Common myeloid progenitor, CD34-positive (primary cell): ENCODE measurements at places on chromosomes 2 and 18.

- no peak for DNase-seq
- H3K4me3 ChIP-seq: no peak overlapping the region
- H3K4me1 ChIP-seq: no peaks in the 10 kb centered on the region
- no peak overlapping the region for H3K27ac ChIP-seq
Observed at GRCh38 chr2:83017366-83018090, 1441.6 kb downstream of the SUCLG1 start.

DNA sequence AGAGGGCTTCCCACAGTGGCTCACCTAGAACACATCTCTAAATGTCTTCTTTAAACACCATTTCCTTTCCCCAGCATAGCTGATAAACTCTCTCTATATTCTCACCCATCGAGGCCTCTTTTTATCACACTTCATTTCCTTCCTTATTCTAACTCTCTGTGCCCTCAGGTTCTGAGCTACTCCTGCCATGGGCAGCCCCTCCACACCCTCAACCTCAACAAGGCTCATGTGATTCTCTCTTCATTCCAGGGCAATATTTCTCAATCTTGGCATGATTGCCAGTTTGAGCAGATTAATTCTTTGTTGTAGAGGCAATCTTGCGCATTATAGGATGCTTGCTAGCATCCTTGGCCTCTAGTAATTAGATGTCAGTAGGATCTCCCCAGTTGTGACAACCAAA lies 999.1 kb downstream of the TSN start:
- no peaks in the 10 kb centered on the region for H3K27me3 ChIP-seq
- no peak overlapping the region for H3K27ac ChIP-seq
- peak; percentile 48 for DNase-seq
- no peaks in the 10 kb centered on the region for H3K36me3 ChIP-seq

DNA sequence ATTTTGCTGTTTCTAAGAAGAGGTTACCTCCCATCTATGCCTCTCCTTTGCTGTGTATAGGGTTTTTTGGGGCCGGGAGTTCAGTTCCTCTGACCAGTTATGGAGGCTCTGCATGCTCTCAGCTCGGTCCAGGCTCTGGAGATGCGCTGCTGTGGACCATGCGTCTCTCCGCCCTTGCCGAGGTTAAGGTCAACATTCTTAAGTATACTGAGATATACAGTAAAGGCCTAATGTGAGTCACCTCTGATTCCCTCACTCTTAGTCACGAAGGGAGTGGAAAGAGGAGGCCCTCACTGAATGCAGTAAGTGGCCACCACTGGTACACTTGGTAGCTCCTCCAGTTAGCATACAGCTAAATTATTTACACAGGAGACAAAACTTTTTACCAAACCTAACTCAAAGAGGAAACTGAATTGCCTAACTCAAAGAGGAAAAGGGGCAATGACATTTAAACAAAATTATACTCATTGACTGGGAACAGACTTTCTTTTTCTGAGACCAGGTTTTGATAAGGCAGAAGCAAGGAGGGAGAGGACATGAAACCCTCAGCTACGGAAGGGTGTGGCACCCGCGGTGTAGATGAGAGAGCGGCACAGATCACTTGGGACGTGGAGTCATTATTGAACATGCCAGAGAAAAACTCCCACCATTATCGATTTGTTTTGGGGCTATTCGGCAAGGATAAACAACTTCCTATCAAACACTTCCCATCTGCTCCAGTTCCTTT lies 98.7 kb downstream of the COPS8 start:
- no peak overlapping the region for H3K4me3 ChIP-seq
- DNase-seq: no peak
- peaks cover 4% of the 10 kb centered on the region for H3K27me3 ChIP-seq
- H3K36me3 ChIP-seq: no peaks in the 10 kb centered on the region

DNA sequence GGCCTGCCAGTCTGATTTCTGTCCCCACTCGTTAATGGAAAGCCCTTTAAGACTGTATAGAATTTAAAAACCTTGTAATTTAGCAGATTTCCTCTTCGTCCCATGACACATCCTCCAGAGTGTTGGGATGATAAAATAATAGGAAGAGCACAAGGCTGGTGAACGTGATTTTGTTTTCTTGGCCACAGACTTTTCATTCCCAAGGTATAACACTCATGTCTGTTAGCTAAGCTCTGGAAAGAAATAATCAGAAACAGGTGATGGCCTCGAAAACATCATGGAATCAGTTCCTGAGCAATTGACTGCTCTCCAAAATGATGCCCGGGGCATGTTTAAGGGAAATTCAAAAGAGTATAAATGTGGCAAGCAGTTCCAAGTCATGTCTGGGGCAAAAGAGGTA lies 337.8 kb upstream of the TCF4 start:
- H3K36me3 ChIP-seq: no peaks in the 10 kb centered on the region
- no peak overlapping the region for H3K4me3 ChIP-seq
- H3K27ac ChIP-seq: no peak overlapping the region

- H3K4me3 ChIP-seq: no peak overlapping the region
- H3K36me3 ChIP-seq: peaks cover 3% of the 10 kb centered on the region
- no peak for DNase-seq
- H3K4me1 ChIP-seq: no peaks in the 10 kb centered on the region
Observed at GRCh38 chr2:148218326-148219075, 197.6 kb downstream of the MBD5 start.

- H3K4me1 ChIP-seq: no peaks in the 10 kb centered on the region
- H3K27me3 ChIP-seq: peaks cover 10% of the 10 kb centered on the region
- DNase-seq: no peak
- H3K4me3 ChIP-seq: no peak overlapping the region
Observed at GRCh38 chr2:204170411-204170810, 233.8 kb downstream of the ICOS start.

DNA sequence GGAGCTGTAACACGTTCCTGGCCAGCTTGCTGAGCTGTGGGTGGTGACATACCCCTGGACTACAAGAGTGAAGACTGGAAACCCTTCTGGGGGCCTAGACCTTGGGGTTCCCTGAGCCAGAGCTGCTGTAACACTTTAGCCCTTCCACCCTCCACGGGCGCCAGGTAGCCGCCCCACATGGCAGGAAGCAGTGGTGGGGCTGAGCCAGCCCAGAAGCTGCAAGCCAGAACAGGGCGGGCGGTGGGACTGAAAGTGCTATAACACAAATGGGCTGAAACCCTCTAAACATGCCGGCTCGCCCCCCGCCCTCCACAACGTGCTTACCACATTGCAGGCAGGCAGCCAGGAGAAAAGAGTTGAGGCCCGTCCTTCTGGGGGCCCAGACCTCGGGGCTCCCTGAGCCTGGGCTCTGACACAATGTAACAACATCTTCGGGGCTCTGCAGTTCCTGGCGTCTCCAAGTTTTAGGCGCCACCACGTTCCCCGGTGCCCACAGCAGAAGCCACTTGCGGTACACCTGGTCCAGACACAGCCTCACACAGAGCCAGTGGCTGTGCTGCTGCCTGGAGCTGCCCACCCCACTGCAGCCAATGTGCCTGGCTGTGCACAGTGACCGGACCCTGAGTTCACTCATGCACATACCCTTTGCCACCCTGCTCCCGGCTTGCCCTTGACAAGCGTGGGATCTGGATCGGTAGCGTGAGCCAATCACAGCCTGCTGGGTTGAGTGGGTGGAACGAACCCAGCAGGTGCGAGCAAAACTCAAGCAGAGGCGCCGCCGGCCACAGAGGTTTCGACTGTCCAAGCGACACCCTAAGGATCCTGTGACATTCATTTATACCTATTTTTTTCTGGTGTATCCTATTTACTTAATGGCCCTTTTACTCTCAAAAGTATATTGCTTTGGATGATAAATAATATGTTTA lies 127.4 kb upstream of the FHL2 start:
- H3K4me3 ChIP-seq: no peak overlapping the region
- no peaks in the 10 kb centered on the region for H3K36me3 ChIP-seq
- no peaks in the 10 kb centered on the region for H3K4me1 ChIP-seq

DNA sequence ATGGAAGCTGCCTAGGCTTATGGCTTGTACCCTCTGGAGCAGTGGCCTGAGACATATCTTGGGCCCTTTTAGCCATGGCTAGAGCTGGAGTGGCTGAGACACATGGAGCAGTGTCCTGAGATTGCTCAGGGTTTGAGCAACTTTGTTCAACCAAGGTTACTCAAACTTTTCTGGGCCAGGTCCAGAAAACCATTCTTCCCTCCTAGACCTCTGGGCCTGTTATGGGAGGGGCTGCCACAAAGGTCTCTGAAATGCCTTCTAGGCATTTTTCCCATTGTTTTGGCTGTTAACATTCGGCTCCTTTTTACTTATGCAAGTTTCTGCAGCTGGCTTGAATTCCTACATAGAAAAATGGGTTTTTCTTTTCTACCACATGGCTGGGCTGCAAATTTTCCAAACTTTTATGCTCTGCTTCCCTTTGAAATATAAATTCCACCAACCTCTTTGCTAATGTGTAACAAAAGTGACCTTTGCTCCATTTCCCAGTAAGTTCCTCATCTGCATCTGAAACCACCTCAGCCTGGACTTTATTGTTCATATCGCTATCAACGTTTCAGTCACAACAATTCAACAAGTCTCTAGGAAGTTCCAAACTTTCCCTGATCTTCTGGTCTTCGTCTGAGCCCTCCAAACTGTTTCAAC lies 84.9 kb upstream of the MAP4K3 start:
- no peaks in the 10 kb centered on the region for H3K27me3 ChIP-seq
- H3K36me3 ChIP-seq: peaks cover 6% of the 10 kb centered on the region
- no peak overlapping the region for H3K4me3 ChIP-seq

DNA sequence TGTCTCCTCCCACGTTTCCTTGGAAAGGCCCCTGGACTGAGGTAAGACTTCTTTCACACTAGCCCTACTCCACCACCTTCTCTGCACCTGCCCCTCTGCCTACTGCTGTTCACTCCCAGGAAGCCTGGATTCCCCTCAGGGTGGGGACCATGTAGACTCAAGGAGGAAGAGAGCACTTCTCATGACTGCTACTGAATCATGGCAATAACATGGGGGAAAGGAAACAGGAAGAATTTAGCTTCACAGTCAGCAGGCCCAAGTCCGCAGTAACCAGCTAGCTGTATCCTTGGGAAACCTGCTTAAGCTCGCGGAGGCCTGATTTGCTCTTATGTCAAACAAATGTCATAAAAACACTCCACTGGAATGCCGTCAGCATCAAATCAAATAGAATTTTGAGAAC lies 126.2 kb upstream of the CAPN13 start:
- no peak overlapping the region for H3K4me3 ChIP-seq
- H3K4me1 ChIP-seq: peaks cover 5% of the 10 kb centered on the region
- DNase-seq: no peak
- H3K27ac ChIP-seq: no peak overlapping the region
- no peaks in the 10 kb centered on the region for H3K27me3 ChIP-seq
- no peaks in the 10 kb centered on the region for H3K36me3 ChIP-seq

GRCh38 chr18:23320709-23321236 lies 132.3 kb upstream of the RIOK3 start:
- H3K27me3 ChIP-seq: no peaks in the 10 kb centered on the region
- H3K27ac ChIP-seq: no peak overlapping the region
- no peak for DNase-seq
- H3K4me3 ChIP-seq: no peak overlapping the region
- H3K36me3 ChIP-seq: no peaks in the 10 kb centered on the region

DNA sequence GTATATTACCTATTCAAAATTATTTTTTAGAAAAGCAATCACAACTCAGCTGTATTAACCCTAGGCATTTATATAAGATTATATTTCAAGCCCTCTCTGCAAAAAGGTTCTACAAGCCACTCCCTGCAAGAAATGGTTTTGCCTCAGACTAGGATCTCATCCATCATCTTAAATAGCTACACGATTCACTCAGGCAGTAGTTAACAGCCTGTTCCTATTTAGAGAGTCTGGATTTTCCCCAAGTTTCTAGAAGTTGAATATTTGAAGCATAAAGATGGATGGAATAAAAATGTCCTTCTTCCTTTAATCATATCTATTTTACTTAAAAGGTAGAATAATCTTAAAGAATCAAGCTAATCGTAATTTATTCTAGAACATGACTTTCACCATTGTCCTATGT lies 167.1 kb upstream of the STK17B start:
- H3K36me3 ChIP-seq: no peaks in the 10 kb centered on the region
- H3K4me3 ChIP-seq: no peak overlapping the region
- H3K27ac ChIP-seq: no peak overlapping the region
- no peaks in the 10 kb centered on the region for H3K4me1 ChIP-seq
- H3K27me3 ChIP-seq: no peaks in the 10 kb centered on the region

DNA sequence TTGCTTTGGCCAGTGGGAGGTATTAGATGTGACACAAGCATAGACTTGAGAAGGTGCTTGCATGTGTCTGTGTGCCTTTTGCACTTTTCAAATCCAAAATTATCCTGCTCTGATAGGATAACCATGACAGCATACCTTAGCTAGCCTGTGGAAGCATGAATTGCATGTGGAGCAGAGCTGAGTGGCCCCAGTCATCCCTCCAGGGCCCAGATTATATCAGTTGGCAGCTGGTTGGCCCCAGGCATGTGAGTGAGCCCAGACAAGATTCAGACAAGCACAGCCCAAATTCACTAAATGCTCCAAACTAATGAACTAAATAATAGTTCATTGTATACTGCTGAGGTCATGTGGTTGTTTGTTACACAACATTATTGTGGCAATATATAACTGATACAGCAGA lies 18.8 kb downstream of the TACR1 start:
- no peaks in the 10 kb centered on the region for H3K4me1 ChIP-seq
- H3K4me3 ChIP-seq: no peak overlapping the region
- DNase-seq: no peak
- H3K27me3 ChIP-seq: no peaks in the 10 kb centered on the region

DNA sequence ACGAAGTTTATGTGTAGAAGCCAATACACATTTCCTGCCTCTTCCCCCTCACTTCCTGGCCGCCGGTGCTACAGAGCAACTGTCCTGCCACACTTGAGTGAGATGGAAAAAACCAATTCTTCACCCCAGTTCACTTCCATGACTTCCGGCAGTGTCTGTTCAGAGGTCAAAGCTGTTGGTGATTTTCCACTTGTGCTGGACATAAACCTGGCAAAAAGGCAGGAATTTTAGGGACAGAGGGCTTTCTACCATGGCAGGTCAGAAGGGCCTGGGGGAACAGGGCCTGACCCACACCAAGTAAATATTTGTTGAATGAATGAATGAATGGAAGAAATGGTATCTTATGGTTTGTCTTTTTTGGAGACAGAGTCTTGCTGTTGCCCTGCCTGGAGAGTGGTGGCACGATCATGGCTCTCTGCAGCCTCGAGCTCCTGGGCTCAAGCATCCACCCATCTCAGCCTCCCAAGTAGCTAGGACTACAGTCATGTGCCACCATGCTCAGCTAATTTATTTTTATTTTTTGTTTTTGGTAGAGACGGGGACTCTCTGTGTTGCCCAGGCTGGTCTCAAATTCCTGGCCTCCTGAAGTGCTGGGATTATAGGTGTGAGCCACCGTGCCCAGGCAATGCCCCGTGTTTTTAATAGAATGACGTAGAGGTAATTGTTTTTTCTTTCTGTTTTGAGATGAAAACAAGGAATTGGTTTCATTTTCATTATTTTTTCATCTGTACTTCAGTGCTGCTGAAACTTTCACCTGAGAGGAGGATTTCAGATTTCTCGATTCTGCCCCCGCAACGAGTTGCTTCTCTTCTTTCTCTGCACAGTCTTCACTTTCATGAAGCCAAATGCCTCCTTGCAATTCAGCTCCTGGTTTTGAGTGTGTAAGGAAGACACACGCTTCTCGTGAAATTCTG lies 48.0 kb upstream of the LPIN2 start:
- peak overlapping the region; percentile 46 for H3K4me3 ChIP-seq
- peak; percentile 34 for DNase-seq
- H3K27me3 ChIP-seq: no peaks in the 10 kb centered on the region
- H3K36me3 ChIP-seq: no peaks in the 10 kb centered on the region
- H3K27ac ChIP-seq: no peak overlapping the region
- H3K4me1 ChIP-seq: peaks cover 45% of the 10 kb centered on the region

- no peaks in the 10 kb centered on the region for H3K36me3 ChIP-seq
- DNase-seq: no peak
- H3K27me3 ChIP-seq: peaks cover 2% of the 10 kb centered on the region
- H3K4me1 ChIP-seq: peaks cover 3% of the 10 kb centered on the region
- H3K27ac ChIP-seq: no peak overlapping the region
- no peak overlapping the region for H3K4me3 ChIP-seq
Observed at GRCh38 chr2:70463581-70463980, 90.0 kb downstream of the TGFA start.
